Suppressor macrophage treated with lipopolysaccharide for 4 hours (primary cell): ENCODE measurements at places on chromosomes 12 and 14.

GRCh38 chr12:89347325-89347829 is 4.9 kb downstream of the DUSP6 start:
- peak; percentile 16 for DNase-seq

GRCh38 chr12:57224973-57225679 is 4.4 kb upstream of the SHMT2 start:
- peak; percentile 87 for DNase-seq

GRCh38 chr14:82855912-82856391 is 1322.3 kb upstream of the SEL1L start:
- peak; percentile 21 for DNase-seq

- DNase-seq, result peak; percentile 32
Observed at GRCh38 chr12:82687021-82688011, 610 bp downstream of the TMTC2 start.

DNA sequence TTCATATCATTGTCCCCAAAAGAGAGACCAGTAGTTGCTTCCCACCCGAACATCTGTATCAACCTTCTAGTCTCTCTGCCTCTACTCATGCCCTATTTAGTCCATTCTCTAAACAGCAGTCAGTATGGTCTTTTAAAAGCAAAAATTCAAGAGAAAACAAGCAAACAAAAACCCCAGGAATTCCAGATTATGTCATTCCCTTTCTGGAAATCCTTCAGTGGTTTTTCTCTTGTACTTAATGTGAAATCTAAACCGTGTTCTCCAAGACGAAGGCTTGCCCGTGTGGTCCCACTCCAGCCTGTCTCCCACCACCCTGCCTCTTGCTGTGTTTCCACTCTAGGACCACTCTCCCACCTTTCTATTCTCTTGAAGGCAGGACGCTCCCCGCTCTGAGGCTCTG is 90.8 kb downstream of the TMEM30B start:
- DNase-seq, result no peak

GRCh38 chr14:90654831-90655276 is 161.4 kb downstream of the TTC7B start:
- no peak for DNase-seq

DNA sequence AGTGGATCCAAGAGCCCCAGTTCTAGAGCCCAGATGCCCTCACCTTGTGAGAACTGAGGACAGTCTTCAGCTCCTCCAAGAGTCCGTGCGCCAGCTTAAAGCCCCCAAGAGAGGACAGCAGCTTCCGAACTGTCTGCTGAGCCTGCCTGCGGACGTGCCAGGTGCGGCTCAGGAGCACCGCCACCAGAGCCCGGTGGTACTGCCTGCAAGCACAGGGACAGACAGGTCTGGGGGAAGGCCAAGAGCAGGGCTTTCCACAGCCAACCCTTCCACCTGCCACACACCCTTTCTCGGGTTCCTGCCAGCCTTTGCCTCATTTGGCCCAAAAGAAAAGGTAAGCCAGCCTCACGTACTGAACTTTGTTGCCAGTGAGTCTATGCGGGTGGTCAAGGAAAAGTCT is 30.2 kb downstream of the GCN1 start:
- no peak for DNase-seq

DNA sequence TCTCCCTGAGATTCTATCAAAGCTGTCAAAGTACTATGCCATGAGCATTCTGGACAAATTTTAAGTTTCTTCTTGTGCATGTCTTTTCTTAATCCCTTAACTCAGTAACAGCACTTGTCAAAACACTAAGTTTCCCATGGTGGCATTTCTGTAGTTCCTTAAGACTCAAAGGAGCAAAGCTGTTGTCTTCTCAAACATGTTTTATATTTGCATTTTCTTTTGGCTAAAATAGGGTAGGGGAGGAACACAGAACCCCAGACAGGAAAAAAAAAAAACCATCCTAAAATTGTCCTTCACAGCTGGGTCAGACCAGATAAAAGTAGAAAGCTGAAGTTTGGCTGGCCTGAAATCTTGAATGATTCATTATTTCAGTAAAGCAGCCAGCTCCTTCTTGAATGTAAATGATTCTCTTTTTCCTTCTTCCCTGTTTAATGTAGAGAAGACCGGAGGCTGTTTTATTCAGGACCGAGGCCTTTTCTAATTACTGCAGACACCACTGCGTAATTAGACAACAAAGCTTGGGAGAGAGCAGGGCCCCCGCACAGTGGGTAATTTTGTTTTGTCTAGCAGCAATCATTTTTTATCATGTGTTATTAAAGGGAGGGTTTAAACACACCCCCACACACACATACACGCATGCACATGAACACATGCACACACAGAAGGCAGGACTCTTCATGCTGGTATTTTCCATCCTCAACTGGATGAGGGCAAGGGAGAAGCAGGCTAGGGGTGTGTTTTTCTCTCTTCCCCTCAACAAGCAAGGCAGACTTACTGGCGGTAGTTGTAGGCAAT is 51.0 kb downstream of the PAH start:
- DNase-seq, result no peak

DNA sequence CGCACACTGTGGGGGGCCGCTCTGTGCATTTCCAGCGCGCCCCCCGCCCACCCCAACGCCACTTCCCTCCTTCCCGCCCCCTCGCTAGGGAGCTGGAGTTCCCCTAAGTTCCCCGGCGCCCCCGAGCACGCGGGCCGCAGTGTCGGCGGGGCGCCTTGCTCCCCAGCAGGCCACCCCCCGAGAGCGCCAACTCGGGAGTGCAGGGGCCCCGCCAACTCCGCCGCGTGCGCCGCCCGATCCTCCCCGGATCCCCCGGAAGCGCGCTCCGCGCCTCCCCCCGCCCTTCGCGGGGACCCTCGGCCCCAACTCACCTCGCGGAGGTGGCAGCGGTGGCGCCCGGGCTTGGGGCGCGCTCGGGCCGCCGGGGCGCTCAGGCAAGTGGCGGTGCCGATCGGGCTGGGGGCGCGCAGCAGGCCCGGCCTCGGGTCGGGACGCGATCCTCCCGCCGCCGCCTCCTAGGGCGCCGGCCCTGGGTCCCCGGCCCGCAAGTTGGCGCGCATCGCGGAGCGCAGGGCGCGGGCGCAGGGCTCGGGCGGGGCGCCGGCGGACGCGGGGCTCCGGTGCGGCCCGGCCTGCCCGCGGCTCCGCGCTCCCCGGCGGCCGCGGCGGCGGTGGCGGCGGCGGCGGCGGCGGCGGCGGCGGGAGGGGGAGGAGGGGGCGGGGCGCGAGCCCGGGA is at the start of gene NCOR2:
Gene NCOR2, minus strand, starts transcription at position 616 of the 676 bp plus-strand sequence. CDS start 72,361 bp downstream, outside the sequence.
- DNase-seq, result no peak

- no peak for DNase-seq
Observed at GRCh38 chr12:45407981-45408728, 192.3 kb downstream of the ANO6 start.

DNA sequence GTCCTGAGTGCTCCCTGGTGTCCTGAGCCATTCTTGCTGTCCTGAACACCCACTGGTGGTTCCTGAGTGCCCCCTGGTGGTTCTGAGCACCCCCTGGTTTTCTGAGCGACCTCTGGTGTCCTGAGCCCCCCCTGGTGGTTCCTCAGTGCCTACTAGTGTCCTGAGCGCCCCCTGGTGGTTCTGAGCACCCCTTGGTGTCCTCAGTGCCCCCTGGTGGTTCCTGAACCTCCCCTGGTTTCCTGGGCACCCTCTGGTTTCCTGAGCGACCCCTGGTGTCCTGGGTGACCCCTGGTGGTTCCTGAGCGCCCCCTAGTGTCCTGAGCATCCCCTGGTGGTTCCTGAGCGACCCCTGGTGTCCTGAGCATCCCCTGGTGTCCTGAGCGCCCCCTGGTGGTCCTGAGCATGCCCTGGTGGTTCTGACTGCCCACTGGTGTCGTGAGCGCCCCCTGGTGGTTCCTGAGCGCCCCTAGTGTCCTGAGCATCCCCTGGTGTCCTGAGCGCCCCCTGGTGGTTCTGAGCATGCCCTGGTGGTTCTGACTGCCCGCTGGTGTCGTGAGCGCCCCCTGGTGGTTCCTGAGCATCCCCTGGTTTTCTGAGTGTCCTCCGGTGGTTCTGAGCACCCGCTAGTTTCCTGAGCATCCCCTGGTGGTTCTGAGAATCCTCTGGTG is 473.1 kb downstream of the TMEM121 start:
- DNase-seq, result peak; percentile 73

DNA sequence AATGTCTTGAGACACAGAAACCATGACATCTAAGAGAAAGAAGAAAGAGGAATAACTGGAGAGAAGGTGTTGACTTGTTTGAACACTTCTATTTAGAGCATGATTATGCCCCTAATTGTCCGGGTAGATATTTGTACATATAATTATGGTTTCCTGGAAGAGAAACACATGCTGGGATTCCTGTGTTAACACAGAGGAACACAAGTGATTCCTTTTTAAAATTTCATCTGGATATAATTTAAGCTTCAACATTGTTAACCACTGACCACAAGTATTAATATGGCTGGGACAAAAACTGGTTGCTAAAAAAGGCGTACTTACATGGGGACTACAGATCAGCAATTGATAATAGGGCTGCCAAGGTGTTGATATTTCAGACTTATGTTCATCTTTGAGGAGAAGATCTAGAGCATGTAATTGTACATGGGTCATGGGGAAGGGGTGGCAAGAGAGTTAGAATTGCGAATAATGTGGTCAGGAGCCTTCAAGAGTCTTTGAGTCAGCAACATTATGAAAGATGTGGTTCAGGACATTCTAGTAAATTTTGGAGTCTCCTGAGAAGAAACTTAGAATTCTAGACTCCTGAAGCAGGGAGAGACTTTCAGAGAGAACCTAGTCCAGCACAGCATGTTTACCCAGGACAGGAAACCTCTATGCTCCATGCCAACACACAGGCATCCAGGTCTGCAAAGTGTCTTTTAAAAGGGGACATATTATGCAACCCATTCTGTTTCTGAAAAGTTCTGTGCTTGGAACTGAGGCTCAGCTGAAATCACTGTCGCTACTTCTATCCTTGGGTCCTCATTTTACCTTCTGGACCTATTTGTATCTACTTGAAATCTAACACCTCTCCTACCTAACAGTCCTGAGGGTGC is 56.5 kb downstream of the SLC38A1 start:
- no peak for DNase-seq

GRCh38 chr12:40015345-40015744 is 90.5 kb downstream of the SLC2A13 start:
- DNase-seq, result no peak

GRCh38 chr14:74804219-74804825 is 41.2 kb downstream of the YLPM1 start:
- DNase-seq, result peak; percentile 6

- DNase-seq, result no peak
Observed at GRCh38 chr12:45165284-45165683, 50.6 kb upstream of the ANO6 start.

- DNase-seq, result no peak
Observed at GRCh38 chr12:119019166-119019565, 37.8 kb downstream of the SRRM4 start.

- peak; percentile 88 for DNase-seq
Observed at GRCh38 chr14:93073910-93074769, 41.6 kb downstream of the ITPK1 start.

- no peak for DNase-seq
Observed at GRCh38 chr14:58797010-58797429, 159.3 kb downstream of the DACT1 start.

GRCh38 chr14:73283608-73284379 is 46.5 kb downstream of the PAPLN start:
- DNase-seq, result no peak

GRCh38 chr14:29391801-29392200 is 535.8 kb downstream of the PRKD1 start:
- DNase-seq, result no peak

DNA sequence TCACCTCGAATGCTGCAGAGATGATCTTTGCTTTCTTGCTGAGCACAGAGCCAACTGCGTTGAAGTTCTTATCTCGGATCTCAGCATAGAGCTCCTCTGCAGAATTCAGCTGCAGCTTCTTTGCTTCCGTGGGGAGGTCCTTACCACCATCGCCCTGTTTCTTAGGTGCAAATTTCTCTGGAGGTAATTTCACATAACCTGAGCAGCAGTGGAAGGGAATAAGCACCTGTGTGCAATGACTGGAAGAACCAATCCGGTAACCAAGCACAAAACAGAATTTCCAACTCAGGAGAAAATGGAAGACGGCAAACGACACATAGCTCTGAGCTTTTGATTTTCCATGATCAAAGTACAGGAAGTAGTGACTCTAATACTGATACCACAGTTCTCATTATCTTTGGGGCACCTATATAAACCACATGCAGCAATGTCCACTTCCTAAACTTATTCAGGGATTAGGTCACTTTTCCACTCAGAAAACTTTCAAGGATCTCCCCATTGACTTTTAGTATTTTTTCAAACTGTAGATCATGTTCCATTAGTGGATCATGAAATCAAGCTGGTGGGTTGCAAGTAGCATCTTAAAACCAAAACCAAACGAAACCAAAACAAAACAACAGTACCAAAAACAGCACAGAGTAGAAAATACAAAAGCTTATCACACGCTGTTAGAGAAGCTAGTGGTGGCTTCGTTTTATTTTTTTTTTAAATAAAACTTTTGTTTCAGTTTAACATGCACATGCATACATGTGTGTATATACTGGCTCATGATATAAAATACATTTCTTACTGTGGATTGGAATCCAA is 18.9 kb upstream of the DIABLO start:
- DNase-seq, result no peak

GRCh38 chr14:52949711-52950409 is 990 bp downstream of the FERMT2 start:
- peak; percentile 14 for DNase-seq

DNA sequence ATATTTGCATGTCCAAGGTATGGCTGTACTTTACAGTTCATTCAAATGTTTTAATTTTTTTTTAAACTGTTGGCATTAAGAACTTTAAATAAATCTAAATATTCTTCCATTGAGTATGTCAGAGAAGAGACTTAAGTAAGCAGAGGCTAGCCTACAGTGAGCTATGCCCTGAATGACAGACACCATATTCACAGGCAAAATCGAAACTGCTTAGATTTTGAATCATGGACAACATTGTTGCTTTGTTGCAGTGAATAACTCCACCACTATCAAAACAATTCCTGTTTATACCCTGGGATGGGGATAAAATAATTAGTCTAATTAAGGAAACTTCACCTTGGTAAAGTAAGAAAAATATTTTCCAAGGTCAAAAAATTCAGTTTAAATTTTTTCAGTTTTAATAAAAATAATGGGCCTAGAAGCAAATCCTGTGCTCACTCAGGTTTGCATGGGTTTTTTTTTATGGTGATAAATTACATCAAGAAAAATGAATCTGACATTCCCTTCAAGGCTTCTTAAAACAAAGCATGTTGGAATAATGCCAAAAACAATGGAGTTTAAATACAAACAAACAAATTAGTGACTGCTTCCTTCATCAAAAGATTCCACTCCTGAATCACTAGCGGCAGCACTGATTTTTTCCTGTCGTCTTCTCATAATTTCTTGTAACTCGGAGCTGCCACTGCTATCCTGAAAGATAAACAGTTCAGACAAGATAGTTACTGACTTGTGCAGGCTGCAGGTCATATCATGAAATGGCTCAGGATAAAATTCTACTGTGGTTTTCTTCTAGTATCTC is 168.2 kb downstream of the EPS8 start:
- no peak for DNase-seq

GRCh38 chr12:113057565-113058485 is 1.3 kb downstream of the DTX1 start:
- DNase-seq, result no peak

DNA sequence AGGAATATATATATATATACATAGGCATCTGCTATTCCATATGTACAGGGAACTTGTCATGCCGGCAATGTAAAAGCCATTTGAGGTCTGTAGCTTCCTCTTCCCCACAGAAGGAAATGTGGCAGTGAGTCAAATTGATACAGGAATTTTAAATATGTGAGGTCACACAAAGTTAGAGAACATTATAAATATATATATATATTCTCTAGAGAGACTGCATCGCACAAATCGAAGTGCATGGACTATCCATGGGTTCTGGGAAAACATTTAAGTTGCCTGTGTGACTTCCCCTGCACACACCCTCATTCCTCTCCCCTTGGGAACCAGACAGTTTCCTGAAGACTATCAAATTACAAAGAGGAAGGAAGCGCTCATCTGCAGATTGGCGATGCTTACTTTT is 100.9 kb upstream of the CCDC91 start:
- no peak for DNase-seq
